Central memory CD8-positive, alpha-beta T cell (primary cell): ENCODE measurements at places on chromosomes 7 and 10.

- no peak overlapping the region for H3K4me3 ChIP-seq
- H3K27me3 ChIP-seq: no peaks in the 10 kb centered on the region
- no peak overlapping the region for H3K27ac ChIP-seq
- peaks cover 4% of the 10 kb centered on the region for H3K36me3 ChIP-seq
- DNase-seq: no peak
Measured at GRCh38 chr10:49314806-49315205, 15.8 kb downstream of the C10orf71 start.

DNA sequence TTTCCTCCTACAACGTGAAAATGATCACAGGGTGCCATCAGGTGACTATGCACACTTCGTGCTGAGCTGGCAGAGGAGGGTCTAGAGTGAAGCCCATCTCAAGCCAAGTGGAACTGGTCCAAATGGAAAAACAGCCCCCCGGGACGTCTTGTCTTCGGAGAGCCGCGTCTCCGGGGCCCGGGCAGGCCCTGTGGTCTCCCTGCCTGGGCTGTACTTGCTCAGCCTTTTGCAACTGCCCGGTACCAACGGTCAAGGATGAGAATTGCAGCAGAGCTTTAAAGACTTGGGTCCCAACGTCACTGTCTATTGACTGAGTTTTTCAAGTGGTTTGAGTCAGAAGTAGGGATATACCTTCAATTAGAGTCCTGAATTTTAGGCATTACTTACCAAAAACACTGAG is 315.5 kb downstream of the PTPRN2 start:
- no peak overlapping the region for H3K27ac ChIP-seq
- no peak for DNase-seq
- H3K27me3 ChIP-seq: no peaks in the 10 kb centered on the region

DNA sequence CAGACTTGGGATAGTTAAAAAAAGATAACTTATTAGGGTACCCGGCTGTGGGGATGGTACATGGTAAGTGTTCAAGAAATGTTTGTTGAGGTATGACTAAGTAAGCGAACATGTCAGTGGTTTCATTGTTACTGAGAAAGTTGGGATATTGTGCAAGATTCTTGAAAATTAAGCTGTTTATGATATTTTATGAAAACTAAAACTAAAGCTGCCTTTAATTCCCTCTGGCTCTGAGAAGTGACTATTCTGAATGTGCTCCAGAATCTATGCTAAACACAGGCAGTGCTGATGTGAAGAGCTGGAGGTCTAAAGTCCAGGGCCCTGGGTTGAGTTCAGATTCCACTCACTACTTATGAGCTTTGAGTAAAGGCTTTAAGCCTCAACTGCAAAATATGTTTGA is 72.9 kb downstream of the AOAH start:
- peaks cover 41% of the 10 kb centered on the region for H3K36me3 ChIP-seq
- peaks cover 82% of the 10 kb centered on the region for H3K4me1 ChIP-seq
- H3K4me3 ChIP-seq: no peak overlapping the region
- peak overlapping the region; percentile 71 for H3K27ac ChIP-seq

- H3K4me1 ChIP-seq: no peaks in the 10 kb centered on the region
- H3K27me3 ChIP-seq: no peaks in the 10 kb centered on the region
- H3K27ac ChIP-seq: no peak overlapping the region
- H3K36me3 ChIP-seq: no peaks in the 10 kb centered on the region
- no peak for DNase-seq
- H3K4me3 ChIP-seq: no peak overlapping the region
Measured at GRCh38 chr7:84144935-84145334, 49.7 kb downstream of the SEMA3A start.

DNA sequence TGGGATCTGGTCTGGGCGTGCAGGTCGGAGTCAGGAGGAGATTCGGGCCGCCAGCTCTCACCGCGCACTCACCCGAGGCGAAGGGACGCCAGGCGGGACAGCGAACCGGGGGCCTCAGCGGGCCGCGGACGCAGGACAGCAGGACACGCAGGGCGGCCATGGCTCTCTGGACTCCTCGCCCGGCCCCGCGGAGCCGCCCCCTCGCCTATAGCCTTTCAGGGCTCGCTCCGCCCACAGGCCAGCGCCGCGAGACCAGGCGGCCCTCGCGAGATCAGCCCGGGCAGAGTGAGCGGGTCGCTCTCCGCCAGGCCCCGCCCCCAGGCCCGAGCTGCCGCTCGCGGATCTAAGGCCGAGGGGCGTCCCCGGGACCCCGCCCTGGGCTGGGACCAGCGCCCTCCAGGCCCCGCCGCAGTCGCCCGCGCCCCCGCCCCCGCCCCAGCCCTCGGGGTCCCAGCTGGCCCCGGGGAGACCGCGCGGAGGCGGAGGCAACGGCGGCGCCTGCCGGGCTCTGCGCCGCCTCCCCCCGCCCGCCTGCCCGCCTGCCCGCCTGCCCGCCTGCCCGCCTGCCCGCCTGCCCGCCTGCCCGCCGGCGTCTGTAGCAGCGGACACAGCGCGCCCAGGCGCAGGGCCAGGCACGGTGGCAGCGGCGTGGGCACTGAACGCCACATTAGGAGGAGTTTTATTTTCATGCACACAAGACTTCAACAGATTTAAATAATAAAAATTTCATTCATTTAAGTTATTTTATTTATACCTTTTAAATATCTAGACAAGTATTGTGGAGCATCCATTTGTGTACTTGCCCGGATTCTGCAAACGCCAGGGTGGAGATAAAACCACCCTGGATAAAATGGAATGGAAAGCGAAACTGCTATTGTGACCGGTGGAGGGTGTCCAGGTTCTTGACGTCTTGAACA is at the start of gene ECHS1:
TSS of gene ECHS1 (minus strand) at position 181 of the 917 bp plus-strand sequence. CDS start at position 160, 21 bp downstream.
- peak; percentile 83 for DNase-seq
- H3K27ac ChIP-seq: no peak within 1 kb of the TSS
- peaks cover 11% of the 10 kb centered on the region for H3K36me3 ChIP-seq
- H3K4me1 ChIP-seq: peaks cover 6% of the 10 kb centered on the region
- H3K4me3 ChIP-seq: peak within 1 kb of the TSS; percentile 77

DNA sequence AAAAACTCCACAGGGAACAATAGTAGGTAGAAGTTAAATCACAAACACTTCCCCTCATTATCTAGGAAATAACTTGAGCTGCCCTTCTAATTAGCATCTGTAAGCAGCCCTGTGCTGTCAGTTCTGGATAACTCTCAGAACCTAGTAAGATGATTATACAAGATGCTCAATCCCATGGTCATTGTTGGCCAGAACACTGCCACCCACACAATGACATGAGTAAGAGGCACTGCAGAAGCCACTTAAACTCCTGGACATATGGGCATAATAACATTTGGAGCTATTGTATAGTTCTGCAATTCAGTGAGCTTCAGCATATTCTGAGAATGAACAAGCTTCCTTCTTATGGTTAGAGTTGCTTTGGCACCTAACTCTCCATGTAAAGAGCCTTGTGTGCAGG is 153.8 kb downstream of the PLPP4 start:
- H3K36me3 ChIP-seq: peaks cover 1% of the 10 kb centered on the region
- H3K4me1 ChIP-seq: no peaks in the 10 kb centered on the region
- H3K27ac ChIP-seq: no peak overlapping the region
- no peak for DNase-seq
- no peaks in the 10 kb centered on the region for H3K27me3 ChIP-seq

- H3K27me3 ChIP-seq: no peaks in the 10 kb centered on the region
- peak overlapping the region; percentile 5 for H3K4me3 ChIP-seq
- no peak for DNase-seq
- H3K4me1 ChIP-seq: peaks cover 69% of the 10 kb centered on the region
- H3K36me3 ChIP-seq: peaks cover 11% of the 10 kb centered on the region
Measured at GRCh38 chr10:91198781-91199180, 21.7 kb upstream of the PCGF5 start.

- H3K4me1 ChIP-seq: peaks cover 4% of the 10 kb centered on the region
- H3K27ac ChIP-seq: no peak overlapping the region
- no peak for DNase-seq
- H3K4me3 ChIP-seq: no peak overlapping the region
- H3K36me3 ChIP-seq: no peaks in the 10 kb centered on the region
Measured at GRCh38 chr10:30387646-30388243, 38.7 kb upstream of the MTPAP start.

DNA sequence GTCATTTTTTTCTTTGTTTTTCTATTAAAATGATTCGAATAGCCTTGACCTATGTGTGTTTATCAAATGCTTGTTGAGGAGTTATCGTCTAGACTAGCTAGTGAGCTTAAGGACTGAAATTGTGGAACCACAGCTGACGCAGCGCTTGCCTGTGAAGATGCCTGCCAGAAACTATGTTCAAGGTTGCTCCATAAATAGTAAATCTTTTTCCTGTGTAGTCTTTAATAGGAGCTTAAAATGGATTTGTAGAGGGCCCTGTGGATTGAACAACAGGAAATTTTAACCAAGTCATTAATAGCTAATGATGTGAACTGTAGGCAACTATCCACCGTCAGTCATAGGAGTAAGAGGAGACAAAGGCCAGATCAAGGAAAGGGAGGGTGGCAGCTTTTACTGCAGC is 145.1 kb downstream of the GNAI1 start:
- H3K27me3 ChIP-seq: no peaks in the 10 kb centered on the region
- no peaks in the 10 kb centered on the region for H3K36me3 ChIP-seq

- no peak for DNase-seq
- H3K27ac ChIP-seq: no peak overlapping the region
- H3K27me3 ChIP-seq: no peaks in the 10 kb centered on the region
- H3K36me3 ChIP-seq: no peaks in the 10 kb centered on the region
- H3K4me3 ChIP-seq: no peak overlapping the region
- H3K4me1 ChIP-seq: no peaks in the 10 kb centered on the region
Measured at GRCh38 chr10:126101325-126101724, 205.0 kb downstream of the FANK1 start.

DNA sequence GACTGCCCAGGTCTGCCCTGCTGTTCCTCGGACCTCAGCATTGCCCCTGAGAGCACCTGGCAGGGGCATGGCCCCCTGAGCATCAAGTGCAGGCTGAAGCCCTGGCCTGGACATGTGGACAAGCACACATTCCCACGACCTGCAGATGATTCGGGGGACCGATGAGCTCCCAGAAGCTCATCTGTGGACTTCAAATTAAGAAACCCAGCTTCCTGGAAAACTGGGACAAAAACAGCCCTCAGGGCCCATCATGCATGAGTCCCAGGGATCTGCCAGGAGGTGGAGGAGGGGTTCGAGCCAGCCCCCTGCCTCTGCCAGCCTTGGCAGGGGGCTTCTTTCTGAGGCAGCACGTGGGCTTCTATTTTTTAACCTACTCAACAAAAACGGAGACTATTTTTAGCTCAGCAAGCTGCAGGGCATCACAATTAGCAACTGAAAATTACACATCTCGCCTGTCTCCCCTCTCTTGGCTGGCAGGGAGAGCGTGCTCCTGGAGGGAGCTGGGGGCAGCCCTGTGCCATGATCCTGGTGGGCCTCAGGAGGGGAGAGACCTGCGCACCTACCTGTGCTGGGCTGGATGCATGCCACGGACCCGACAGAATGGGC is 51.8 kb downstream of the RASGEF1A start:
- no peak for DNase-seq
- no peaks in the 10 kb centered on the region for H3K27me3 ChIP-seq
- H3K4me3 ChIP-seq: no peak overlapping the region
- no peak overlapping the region for H3K27ac ChIP-seq

- H3K27ac ChIP-seq: no peak overlapping the region
- peaks cover 64% of the 10 kb centered on the region for H3K27me3 ChIP-seq
- H3K4me3 ChIP-seq: no peak overlapping the region
- H3K4me1 ChIP-seq: no peaks in the 10 kb centered on the region
- no peak for DNase-seq
Measured at GRCh38 chr10:122259075-122259466, 12.0 kb upstream of the BTBD16 start.

- peaks cover 6% of the 10 kb centered on the region for H3K4me1 ChIP-seq
- no peak overlapping the region for H3K27ac ChIP-seq
- H3K27me3 ChIP-seq: peaks cover 76% of the 10 kb centered on the region
- H3K4me3 ChIP-seq: no peak overlapping the region
- no peak for DNase-seq
Measured at GRCh38 chr10:123909866-123910265, 18.3 kb upstream of the CPXM2 start.

DNA sequence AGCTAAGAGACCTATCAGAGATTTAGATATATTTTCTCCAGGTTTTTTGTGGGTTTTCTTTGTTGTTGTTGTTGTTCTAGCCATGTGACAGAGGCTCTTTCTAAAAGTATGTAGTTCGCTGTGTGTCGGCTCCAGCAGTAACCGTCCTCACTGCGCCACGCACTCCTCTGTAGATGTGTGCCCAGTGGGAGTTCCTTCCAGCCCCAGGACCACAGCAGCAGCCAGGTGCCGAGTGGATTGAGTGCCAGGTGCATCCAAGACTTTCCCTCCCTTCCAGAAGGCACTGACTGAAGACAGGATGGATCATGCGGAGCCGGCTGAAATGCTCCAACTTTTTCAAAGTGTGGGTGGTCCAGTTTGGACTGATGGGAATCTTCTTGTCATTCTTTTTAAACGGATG is 31.8 kb downstream of the WDR86 start:
- peaks cover 36% of the 10 kb centered on the region for H3K36me3 ChIP-seq
- no peak for DNase-seq
- H3K27me3 ChIP-seq: peaks cover 12% of the 10 kb centered on the region
- no peak overlapping the region for H3K4me3 ChIP-seq

- peak overlapping the region; percentile 60 for H3K27ac ChIP-seq
- H3K27me3 ChIP-seq: peaks cover 19% of the 10 kb centered on the region
- peaks cover 20% of the 10 kb centered on the region for H3K4me1 ChIP-seq
Measured at GRCh38 chr7:128236924-128237586, 4.0 kb upstream of the LEP start.

DNA sequence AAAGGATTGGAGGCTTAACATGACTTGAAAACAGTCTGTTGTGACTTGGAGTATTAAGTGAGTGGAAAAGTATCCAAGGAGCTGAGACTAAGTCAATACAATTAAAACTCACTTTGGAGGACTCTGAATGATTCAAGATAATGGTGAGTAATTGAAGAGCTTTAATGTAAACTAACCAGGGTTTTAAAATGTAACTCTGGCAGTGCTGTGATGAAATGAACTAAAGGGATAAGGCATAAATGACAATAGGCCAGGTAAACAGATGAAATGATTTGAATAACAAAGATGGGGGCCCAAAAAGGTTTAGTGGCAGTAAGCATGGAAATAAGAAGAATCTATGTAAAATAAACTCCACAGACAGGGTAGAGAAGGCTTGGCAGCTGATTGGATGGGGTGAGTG is 316.5 kb upstream of the CACNA2D1 start:
- no peaks in the 10 kb centered on the region for H3K4me1 ChIP-seq
- no peaks in the 10 kb centered on the region for H3K27me3 ChIP-seq
- DNase-seq: no peak
- H3K4me3 ChIP-seq: no peak overlapping the region
- H3K36me3 ChIP-seq: no peaks in the 10 kb centered on the region

GRCh38 chr10:28875549-28876081 is 198.3 kb downstream of the BAMBI start:
- H3K27me3 ChIP-seq: no peaks in the 10 kb centered on the region
- no peak for DNase-seq
- H3K27ac ChIP-seq: no peak overlapping the region

GRCh38 chr7:157559596-157560257 is 222.9 kb downstream of the DNAJB6 start:
- no peak for DNase-seq
- H3K4me1 ChIP-seq: no peaks in the 10 kb centered on the region
- no peak overlapping the region for H3K4me3 ChIP-seq
- H3K27me3 ChIP-seq: no peaks in the 10 kb centered on the region
- H3K27ac ChIP-seq: no peak overlapping the region
